ENCODE measurements at places on chromosomes 1 and 21.

- DNase-seq: no peak
Observed at GRCh38 chr1:24857507-24858133, 72.5 kb downstream of the RUNX3 start.

GRCh38 chr1:66478116-66478515 is 55.8 kb upstream of the SGIP1 start:
- DNase-seq: no peak

GRCh38 chr1:215669806-215670491 is 102.8 kb downstream of the KCTD3 start:
- no peak for DNase-seq

DNA sequence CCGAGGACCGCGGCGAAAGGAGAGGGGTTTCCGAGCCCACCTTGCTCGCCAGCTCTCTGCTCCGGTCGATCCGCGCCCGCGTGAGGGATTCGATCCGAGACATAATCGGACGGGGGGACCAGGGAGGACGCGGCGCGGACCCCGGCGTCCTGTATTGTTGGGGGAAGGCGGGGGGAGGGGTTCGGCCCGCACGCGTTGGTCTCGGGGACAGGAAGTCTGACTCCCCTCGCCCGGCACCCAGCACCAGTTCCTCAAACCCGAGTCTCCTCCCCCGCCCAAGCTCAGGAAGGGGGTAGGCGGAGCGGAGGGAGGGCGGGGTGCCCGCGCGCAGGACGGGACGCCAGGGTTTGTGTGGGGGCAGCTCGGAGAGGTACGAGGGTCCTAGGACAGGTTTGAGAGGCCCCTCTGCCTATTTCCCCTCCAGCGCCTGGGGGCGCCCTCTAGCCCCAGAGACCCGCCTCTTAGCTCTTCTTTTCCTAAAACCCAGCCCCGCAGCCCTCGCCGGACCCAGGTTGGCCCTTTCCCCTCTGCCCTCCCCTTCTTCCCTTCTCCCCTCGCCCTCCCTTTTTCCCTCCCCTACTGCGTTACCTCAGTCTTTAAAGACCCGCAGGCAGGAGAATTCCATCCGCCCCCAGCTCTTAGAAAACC is at the start of gene ARHGEF2:
Gene ARHGEF2 (minus strand): TSS at position 223 of the 648 bp plus-strand sequence. CDS start 120 bp downstream, at position 103.
- peak; percentile 81 for DNase-seq

- DNase-seq: no peak
Observed at GRCh38 chr1:6440198-6441126, 15.9 kb downstream of the ESPN start.

All from H54 (cell line).